ENCODE measurements at places on chromosomes 12 and 14.

GRCh38 chr12:81530352-81530751 lies 228.8 kb downstream of the PPFIA2 start:
- DNase-seq: no peak

DNA sequence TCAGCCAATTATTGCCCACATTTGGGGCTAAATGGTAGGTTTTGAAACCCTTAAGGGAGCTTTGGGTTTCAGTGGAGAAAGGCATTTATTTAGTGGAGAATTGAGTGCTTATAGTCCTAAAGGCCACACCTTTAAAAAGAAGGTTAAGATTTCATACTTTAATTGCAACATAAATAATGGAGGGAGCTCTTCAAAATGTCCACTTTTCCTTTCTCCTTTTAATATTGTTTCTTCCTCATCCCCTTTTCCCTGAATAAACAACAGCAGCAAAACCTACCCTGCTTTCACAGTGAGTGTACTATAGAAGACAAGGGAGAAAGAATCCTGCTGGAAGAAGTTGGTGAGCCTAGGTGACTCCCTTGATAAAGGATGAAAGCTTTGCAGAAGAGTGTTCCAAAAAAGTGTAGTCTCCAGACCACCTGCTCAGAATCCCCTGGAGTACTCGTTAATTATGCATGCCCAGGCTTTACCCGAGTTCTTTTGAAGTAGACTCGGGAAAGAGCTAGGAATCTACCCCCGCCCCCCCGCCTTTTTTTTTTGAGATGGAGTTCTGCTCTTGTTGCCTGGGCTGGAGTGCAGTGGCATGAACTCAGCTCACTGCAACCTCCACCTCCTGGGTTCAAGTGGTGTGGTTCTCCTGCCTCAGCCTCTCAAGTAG lies 11.5 kb upstream of the EID3 start:
- DNase-seq: no peak

DNA sequence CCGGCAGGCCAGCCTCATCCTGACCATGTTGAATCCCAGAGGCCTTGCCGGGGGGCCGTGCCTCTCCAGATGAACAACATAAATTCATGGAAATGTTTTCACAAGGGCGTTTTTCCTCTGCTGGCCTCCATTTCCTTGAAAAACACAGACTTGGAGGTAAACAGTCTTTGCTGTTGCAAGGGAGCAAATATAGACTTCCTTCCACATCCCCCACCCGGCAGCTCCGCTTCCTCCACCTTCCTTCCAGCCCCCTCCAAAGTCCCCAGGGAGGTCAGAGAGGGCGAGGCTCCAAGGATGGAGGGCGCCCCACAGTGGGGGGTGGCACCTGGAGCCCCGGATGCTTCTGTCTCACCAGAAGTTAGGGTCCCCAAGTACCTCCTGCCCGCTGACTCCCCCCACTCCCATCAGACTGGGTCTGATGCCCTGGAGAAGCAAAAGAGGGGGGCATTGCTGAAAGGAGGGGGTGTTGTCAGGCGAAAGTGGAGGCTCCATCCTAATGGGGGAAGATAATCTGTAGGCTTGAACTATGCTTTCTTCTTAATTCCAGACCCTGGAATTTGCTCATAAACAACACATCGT lies 31.1 kb downstream of the CALM1 start:
- no peak for DNase-seq

GRCh38 chr14:65606460-65606859 lies 193.9 kb downstream of the FUT8 start:
- DNase-seq: no peak

- no peak for DNase-seq
Observed at GRCh38 chr14:35988550-35988949, 162.4 kb downstream of the BRMS1L start.

GRCh38 chr12:11615481-11615880 lies 34.0 kb upstream of the ETV6 start:
- no peak for DNase-seq

DNA sequence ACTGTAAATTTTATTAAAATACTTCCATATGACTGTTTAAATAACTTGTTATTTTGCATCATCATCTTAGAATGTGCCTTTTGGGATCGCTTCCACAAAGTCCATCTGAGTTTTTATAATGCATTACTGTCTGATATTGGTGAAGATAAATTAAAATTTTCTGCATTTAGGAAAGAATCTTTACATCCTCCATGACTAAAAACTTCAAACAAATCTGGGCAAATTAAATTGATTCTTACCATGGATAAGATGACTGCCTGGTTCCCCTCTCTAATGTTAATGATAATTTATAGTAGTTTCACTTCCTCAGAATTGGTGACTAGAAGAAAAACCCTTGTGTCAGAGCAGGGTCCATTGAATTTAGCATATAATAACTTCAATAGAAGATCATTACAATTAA lies 94.7 kb upstream of the SLC38A4 start:
- no peak for DNase-seq

Data from SJSA1 (cell line).